ENCODE measurements at places on chromosomes 5 and 9.

DNA sequence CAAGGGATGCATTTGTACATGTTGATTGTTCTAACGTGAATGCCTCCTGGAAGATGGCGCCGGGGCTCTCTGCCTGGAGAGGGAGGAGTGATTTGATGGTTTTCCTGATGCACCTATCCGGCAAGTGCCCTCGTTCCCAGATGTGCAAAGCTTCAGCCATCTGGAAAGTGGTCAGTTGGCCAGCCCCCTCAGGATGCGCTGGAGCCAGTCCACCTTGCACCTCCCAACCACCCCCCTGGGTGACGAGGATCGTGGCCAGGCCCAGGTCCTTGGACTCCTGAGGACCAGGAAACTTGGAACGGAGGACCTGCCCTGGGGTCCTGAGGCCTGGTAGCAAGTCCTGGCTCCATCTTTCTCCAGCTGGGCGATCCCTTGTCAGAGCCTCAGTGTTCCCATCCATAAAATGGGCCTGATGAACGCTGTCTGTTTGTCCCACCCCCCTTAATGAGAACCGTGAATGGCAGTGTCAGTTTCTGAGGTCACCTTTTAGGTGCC, 23.6 kb upstream of the RNU6ATAC start:
- peak; percentile 79 for DNase-seq

- no peak for DNase-seq
Measured at GRCh38 chr5:62190173-62190572, 115.8 kb upstream of the KIF2A start.

- no peak for DNase-seq
Measured at GRCh38 chr5:142671801-142672200, 14.1 kb downstream of the FGF1 start.

- DNase-seq, result no peak
Measured at GRCh38 chr5:126801992-126802294, 25.0 kb downstream of the LMNB1 start.

DNA sequence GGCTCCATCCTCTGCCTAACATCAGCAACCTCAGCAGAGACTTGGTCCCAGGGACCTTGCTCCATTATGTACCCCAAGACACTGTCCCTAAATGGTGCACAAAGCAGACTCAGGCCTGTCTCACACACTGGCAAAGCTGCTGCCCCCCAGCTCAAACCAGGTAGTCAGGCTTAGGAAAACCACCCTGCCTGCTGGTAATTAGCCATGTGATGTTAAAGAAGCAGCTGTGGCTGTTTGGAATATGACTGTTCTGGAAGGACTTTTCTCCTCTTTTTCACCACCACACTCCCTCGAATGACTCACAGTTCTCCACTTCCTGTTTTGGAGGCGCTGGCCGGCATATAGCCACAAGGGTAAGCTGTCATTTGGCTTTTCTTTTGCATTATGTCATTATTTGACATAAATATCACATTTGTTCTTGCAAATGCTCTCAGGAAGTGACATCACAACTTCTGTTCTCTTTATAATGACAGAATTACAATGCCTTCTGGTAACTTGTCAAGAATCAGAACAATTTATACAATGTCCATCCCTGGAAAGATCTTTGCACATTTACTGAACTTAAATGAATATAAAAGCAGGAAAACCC, 113.9 kb downstream of the SUSD1 start:
- no peak for DNase-seq

DNA sequence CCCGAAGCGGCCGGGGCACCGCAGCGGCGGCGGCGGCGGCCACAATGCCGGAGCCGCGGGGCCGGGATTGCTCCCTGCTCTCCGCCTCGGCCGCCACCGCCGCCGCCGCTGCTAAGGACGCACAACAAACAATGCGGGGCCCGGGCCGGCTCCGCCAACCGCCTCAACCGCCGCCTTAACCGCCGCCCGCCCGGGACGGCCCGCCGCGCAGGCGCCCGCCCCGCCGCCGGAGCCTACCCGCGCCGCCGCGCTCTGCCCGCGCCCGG, 254 bp downstream of the STRBP start:
- no peak for DNase-seq

DNA sequence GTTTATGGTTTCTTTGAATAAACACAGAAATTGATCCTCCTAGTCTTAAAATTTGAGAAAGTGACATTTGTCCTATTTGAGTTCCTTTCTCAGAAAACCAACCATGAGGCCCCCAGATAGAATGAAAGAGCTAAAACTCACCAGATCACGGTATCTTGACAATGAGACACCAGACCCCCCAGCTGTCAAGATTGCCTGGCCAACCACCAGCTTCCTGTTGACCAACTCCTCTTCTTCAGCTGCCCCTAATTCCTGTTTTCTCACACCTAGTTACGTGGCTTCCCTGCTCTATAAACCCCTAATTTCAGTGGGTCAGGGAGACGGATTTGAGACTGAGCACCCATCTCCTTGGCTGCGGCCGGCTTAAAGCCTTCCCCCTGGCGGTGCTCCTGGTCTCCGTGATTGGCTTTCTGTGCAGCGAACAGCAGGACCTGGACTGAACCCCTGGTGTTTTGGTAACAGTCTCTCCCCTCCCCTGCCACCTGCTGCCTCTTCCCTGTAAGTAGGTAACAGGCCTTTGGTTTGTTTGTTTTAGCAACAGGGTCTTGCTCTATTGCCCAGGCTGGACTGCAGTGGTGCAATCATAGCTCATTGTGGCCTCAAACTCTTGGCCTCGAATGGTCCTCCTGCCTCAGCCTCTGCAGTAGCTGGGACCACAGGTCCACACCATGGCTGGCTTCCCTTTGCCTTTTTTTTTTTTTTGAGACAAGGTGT, 4.8 kb upstream of the ENTPD2 start:
- DNase-seq, result no peak

- no peak for DNase-seq
Measured at GRCh38 chr5:78758169-78758839, 109.7 kb upstream of the LHFPL2 start.

DNA sequence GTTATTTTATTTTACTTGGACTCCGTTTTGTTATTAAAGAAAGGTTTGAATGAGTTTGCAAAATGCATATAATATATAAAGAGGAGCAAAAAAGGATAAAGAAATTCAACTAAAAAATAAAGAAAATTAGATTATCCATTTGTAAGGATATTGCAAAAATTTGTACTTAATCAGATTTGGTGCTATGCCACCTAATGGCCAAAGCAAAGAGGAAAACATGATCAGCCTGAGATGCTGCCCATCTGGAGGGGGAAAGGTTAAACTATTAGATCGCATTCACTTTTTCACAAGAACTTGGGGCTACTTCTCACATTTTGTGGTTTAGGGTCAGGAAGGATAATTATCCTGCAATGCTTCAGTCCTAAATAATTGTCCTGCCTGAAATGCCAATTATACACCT, 350.6 kb downstream of the MLLT3 start:
- DNase-seq, result no peak

GRCh38 chr9:36748322-36748899, 175.7 kb downstream of the MELK start:
- DNase-seq, result no peak

- peak; percentile 78 for DNase-seq
Measured at GRCh38 chr9:92965061-92965758, 17.9 kb downstream of the FGD3 start.

GRCh38 chr5:140239939-140240700, 62.8 kb downstream of the PFDN1 start:
- no peak for DNase-seq

Data from suprapubic skin (tissue), 4 donors.